A549 treated with GW870086 at 1 μM for 4 hours (cell line): ENCODE measurements at places on chromosomes 1 and 21. TPM values are rescaled to one million over a fixed set of nuclear protein-coding genes. Genes with fewer than 3 reads are reported as not detected.

Gene EIF3I
- 269 to 289 TPM (median 275 TPM) in 5 replicates for total RNA-seq

Gene CD247
- total RNA-seq: 0.21 to 0.50 TPM (median 0.30 TPM) in 4 of 5 replicates, not detected in the other

Gene GBP4
- total RNA-seq: 0.02 to 0.05 TPM (median 0.02 TPM) in 3 of 5 replicates, not detected in the others

Gene USH2A
- total RNA-seq: not detected in 5 replicates

Gene CDA
- 32.0 to 43.5 TPM (median 33.4 TPM) in 5 replicates for total RNA-seq

Gene ABCD3
- 20.5 to 26.9 TPM (median 24.9 TPM) in 5 replicates for total RNA-seq

Gene SPATA45
- not detected in 5 replicates for total RNA-seq

Gene PNRC2
- 28.1 to 41.7 TPM (median 32.4 TPM) in 5 replicates for total RNA-seq

Gene FCRL4
- total RNA-seq: not detected in 5 replicates
